ENCODE measurements at places on chromosomes 12 and 14.

DNA sequence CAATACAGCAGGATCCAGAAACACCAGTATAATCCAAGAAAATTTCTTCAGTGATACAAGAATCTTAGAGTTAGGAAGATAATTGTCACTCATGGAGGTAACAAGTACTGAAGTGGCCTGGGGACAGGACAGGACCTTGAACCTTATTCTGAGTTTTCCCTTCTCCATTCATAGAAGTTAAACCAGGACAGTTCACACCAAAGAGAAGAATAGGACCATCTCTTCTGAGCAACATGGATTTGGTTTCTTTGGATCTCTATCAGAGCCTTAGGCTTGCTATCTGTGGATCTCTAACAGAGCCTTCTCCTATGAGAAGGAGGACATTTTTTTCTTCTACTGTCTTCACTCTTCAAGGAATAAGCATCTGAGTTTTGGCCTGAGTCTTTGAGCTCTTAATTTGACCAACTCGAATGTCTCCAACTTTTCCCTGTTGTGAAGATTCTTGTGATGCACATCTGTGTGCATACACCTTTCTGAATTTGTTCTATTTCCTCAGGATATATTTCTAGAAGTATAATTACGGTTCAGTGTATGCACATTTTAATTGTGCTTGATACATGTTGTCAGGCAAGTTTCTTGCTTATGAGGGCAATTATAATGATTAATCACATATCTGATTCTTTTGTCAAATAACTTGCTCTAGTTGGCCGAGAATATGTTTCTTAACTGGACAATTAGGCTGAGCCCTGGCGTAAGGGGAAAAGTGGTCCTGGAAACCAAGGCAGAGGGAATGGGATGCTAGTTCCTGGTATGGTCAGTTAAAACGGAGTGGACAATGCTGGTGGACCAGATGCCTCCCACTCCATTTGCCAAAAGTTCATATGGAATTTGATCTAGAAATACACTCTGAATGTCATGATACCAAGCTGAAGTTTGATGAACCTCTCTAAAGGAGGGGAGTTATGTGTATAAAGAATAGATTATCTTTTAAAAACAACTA, 6.6 kb downstream of the KRT6A start:
- no peak for DNase-seq

- no peak for DNase-seq
Measured at GRCh38 chr12:94174576-94174975, 26.2 kb downstream of the PLXNC1 start.

DNA sequence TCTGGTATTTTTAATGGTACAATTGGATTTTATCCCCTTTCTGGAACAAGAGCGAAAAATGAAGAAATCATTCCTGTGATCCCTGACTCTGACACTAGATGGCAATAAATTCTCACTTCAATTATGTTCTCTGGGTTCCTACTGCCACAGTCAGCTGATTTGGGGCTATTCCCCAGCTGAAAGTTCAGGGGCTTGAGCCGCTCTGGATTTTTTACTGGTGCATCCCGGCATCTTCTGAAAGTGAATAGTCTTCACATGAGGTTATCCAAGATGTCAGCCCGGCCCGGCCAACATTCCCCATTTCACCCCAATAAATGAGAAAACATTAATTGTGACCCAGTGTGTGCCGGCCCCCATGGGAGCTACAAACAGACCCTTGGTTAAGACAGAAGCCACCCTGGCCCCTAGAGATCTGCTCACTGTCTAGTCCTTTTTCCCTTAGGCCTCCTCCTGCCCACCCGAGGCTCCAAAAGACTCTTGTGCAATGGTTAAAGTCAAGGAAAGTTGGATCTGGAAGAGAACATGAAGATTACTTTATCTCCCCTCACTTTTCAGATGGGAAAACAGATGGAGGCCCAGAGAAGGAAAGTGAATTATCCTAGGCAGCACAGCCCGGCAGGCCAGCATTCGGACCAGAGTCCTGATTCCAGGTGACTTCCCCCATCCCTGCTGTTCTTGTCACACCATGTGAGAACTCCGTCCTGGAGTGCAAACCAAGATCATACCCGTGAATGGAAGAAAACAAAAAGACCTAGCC, 20.8 kb downstream of the CKAP4 start:
- DNase-seq: peak; percentile 60

DNA sequence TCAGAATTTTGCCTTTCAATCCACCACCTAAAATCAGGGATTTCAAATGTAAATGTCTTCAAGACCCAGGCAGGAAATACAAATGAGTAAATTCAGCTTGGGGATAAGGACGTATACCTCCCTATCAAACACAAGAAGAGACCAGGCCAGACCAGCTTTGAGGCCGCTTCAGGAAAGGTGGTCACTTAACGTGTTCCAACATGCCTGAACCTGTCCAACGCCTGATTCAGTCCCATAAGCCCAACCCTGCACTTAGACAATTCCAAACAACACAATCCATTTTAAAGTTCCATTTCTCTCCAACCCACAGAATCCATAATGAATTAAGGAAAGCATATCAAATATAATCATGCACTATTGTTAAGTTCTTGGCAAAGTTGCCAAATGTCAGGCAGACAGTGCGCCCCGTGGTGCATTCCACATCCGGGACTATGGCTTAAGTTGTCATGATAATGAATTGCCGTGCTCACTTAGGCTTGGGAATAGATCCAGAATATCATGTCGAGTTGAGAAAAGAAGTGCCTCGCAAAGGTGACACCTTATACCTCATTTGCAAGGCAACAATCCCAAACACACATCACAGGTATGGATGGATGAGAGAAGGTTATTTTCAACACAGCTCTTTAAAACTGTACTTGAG, 35.5 kb downstream of the CCDC60 start:
- no peak for DNase-seq

- no peak for DNase-seq
Measured at GRCh38 chr14:56099081-56099797, 19.0 kb upstream of the PELI2 start.

DNA sequence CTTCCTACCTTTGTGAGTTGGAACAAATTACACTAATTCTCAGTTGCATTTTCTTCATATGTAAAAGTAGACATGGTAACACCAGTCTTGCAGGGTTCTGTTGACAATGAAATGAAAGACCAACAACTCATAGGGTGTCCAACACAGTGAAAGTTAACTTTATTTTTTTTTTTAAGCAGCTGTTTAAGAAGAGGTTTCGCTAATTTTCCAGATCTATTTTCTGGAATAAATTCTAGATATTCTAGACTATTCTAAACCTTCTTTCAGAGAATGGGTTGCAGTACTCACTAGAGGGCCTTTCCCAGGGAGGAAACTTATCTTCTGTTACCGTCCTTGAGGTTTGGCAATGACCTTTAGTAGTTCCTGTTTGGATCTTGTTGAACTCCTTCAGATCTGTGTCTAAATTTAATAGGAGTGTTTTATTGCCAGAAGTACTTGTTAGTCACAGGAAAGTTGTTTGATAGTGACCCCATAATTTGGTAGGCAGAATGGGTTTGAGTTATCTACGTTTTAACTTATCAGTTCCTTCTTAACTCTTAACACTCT, 2.8 kb upstream of the ART4 start:
- DNase-seq: no peak

- DNase-seq: peak; percentile 76
Measured at GRCh38 chr12:66087365-66087943, 43.1 kb downstream of the LLPH start.

GRCh38 chr14:85250414-85251189, 279.3 kb upstream of the FLRT2 start:
- no peak for DNase-seq

- DNase-seq: no peak
Measured at GRCh38 chr14:73227812-73228781, 9.2 kb upstream of the PAPLN start.

DNA sequence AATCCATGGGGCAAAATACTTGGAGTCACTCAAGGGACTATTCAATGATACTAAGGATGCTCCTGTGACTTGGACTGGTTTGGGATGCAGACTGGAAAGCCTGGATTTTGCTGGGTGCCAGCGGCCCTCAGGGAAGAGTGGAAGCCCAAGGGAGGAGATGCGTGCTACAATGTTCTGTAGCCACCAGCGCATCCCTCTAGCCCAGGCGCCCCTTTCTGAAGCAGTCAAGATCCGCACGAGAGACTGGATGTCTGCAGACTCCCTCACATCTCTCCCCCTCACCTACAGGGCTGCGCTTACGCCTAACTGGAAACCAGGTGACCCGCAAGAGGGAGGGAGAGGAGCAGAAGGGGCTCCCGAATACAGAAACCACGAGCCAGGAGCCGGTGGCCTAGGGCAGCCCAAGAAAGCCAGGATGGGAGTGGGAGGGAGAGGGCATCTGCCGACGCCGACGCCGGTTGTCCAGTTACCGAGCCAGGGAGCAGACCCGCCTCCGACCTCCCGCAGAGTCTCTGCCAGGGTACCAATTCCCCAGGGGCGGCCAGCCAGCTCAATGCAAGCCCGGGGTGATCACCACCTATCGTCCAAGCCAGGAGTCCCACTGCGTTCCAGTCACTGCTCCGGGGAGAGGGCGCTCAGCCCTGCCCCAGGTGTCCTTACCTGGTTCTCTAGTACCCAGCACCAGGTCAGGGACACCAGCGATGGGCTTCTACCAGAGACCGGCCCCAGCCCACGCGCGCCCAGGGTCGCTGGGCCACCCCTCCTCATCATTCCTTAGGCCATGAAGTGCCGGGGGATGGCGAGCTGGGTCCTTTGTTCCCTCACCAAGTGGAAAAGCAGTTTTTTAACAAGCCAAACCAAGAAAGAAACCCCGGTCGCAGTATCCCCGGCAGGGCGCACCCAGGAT, 1.2 kb downstream of the NTN4 start:
- DNase-seq: peak; percentile 7

DNA sequence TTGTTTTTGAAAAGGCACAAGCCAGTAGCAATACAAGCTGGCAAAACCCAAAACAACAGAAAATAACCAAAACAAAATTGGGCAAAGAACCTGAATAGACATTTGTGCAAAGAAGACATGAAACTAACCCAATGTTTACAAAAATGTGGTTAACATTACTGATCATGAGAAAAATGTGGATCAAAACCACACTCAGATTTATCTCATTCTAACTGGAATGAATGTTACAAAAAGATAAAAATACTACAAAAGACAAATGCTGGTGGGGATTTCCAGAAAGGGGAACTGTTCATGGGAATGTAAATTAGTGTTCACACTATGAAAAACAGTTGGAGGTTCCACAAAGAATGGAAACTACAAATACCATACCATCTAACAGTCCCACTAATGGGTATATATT, 26.6 kb downstream of the ASCL4 start:
- DNase-seq: no peak

Data from left lung (tissue), 14 donors.